ENCODE measurements at places on chromosomes 7 and 10. TPM values are rescaled to one million over a fixed set of nuclear protein-coding genes. Genes with fewer than 3 reads are reported as not detected.

Gene FAM25A
- polyA plus RNA-seq, result not detected

Gene HOXA2
- polyA plus RNA-seq, result not detected

Gene BBS9
- polyA plus RNA-seq, result 6.8 TPM

- no peaks in the 10 kb centered on the region for H3K27me3 ChIP-seq
- no peak overlapping the region for H3K27ac ChIP-seq
- no peak overlapping the region for H3K4me3 ChIP-seq
- peaks cover 14% of the 10 kb centered on the region for H3K4me1 ChIP-seq
- DNase-seq, result no peak
- no peaks in the 10 kb centered on the region for H3K36me3 ChIP-seq
Measured at GRCh38 chr7:8189625-8190024, 72.3 kb downstream of the ICA1 start.

DNA sequence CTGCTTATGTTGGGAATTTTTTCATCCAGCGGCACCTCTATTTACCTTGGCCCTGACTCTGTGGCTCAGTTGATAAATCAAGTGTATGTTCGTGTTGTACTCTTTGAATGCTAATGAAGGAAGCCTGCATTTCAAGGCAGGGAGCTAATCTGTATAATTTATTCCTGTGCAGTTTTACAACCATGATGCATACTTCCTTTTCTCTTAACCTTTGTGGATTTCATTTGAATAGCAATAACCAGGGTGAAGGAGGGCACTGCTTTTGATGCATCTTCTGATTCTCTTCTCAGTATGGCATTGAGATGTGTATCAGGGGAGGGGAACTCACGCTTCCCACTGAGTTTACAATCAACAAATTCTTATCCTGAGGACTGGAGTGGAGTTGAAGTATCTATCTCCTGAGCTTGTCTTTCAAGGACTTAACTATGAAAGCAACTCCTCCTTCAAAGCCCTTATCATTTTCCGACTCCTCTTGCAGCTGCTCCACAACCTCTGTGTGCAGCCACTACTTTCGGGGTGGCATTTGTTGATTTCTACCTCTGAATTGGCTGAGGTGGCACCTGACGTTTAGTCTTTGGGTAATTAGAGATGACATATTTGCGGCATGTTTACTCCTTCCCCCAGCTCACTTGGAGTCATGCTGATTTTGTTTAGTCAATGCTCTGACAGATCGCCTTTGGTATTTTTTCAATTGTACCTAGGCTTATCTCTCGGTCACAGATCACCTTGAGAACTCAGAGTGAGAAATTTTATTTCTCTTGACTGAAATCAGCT lies 275.2 kb downstream of the PHTF2 start:
- no peak overlapping the region for H3K27ac ChIP-seq
- no peaks in the 10 kb centered on the region for H3K36me3 ChIP-seq
- no peak for DNase-seq
- no peaks in the 10 kb centered on the region for H3K4me1 ChIP-seq

DNA sequence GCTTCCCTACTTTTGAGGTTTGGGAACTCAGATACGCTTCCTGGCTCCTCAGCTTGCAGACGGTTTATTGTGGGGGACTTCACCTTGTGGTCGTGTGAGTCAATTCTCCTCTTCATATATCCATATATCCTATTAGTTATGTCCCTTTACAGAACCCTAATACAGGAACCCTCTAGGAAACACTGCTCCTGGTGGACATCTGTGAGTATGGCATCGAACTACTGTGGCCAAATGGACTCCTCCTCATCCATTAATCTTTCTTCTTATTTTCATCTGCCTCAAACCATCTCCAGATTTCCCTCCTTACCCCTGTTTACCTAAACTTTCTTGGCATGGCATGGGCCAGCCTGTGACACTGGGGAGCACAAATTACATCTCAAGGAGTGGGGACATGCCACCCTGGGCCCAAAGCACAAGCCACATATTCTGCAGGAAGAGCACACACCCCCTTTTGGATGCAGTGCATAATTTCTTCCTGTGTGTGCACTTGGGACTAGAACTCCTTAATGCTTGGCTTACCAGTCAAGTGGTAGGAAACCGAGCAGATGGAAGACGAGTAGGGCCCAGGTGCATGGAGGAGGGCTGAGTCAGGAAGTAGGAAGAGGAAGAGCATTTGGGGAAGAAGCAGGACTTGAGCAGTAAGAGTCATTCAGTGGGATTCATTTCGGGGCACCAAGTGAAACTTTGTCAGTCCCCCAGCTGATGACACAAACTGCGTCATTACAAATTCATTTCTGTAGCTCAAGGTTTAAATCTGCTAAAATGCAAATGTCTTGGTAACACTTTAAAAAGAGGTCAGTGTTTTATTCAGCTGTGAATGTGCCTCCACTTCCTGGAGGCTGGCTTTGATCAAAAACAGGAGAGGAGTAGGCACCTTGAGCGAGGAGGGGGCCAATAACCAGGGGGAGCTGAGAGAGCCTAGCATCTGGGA lies 80.8 kb upstream of the PLXNA4 start:
- H3K4me1 ChIP-seq, result peaks cover 20% of the 10 kb centered on the region
- H3K27ac ChIP-seq, result no peak overlapping the region
- no peak overlapping the region for H3K4me3 ChIP-seq
- H3K27me3 ChIP-seq, result no peaks in the 10 kb centered on the region
- DNase-seq, result no peak
- H3K36me3 ChIP-seq, result no peaks in the 10 kb centered on the region

Measured in CD14-positive monocyte (primary cell).